ENCODE measurements at places on chromosomes 4 and X.

- DNase-seq = no peak
Measured at GRCh38 chr4:108902769-108903168, 139.9 kb upstream of the ETNPPL start.

- DNase-seq = no peak
Measured at GRCh38 chr4:73676861-73677323, 56.7 kb upstream of the RASSF6 start.

- DNase-seq = peak; percentile 14
Measured at GRCh38 chrX:58025979-58026378, 115.7 kb upstream of the ZXDA start.

DNA sequence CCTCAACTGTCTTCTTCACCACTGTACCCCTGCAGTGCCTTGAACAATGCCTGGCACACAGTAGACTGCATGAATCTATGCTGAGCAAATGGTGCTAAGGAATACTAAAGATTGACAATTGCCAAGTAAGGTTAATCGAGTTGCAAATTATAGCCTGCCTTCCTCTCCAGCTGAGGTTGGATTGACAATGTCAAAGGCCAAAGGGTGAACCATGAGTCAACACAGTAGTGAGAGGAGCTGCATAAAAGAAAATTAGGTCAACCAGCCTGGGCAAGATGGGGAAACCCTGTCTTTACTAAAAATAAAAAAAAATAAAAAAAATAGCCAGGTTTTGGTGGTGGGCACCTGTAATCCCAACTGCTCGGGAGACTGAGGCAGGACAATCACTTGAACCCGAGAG, 97.1 kb upstream of the BMPR1B start:
- no peak for DNase-seq

DNA sequence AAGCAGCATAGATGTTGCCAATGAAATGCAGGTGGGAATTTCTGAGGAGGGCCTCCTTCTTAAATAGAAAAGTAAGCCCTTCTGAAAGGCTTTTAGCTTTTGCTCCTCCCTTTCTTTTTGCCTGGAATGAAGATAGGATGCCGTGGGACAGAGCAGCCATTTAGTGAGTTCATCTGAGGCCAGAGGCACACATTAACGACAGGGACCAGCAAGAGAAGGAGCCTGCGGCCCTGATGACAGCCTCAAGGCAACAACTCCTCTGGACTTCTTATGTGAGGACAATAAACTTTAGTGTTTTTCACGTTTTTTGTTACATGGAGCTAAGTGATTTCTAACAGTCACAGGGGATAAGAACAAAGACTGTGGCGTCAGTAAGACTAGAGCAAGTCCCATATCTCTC, 1.1 kb upstream of the BDH2 start:
- no peak for DNase-seq

- DNase-seq = no peak
Measured at GRCh38 chr4:119683518-119683917, 54.9 kb upstream of the PDE5A start.

- no peak for DNase-seq
Measured at GRCh38 chr4:158313566-158313965, 103.3 kb downstream of the TMEM144 start.

DNA sequence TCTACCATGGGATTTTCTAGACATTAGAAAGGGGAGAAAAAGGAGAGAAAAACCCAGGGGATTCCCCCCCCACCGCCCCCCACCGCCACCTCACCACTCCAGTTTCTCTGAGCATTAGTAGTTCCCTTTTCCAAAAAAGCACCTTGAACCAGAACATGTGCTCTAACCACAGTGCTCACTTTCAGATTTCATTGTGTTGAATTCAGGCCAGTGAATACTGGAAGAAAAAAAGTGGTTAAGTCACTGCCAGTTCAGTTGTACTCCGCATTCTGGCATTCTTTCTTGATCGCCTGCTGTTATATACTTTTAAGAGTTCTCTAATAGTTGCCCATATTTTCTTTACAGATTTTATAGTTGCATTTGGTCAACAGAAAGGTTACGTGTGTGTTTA, 40.9 kb downstream of the JADE3 start:
- no peak for DNase-seq

DNA sequence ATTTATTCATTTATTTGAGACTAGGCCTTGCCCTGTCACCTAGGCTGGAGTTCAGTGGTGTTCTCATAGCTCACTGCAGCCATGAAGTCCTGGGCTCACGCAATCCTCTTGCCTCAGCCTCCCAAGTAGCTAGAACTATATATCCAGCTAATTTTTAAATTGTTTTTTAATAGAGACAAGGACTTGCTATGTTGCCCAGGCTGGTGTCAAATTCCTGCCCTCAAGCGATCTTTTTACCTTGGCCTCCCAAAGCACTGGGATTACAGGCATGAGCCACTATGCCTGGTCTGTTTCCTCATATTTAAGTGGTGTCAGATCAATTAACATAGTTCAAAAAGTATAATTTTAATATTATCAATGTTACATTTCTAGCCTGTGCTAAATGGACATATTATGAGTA, 68.5 kb downstream of the AFF1 start:
- no peak for DNase-seq

- peak; percentile 17 for DNase-seq
Measured at GRCh38 chrX:154051201-154051810, 31.6 kb upstream of the IRAK1 start.

DNA sequence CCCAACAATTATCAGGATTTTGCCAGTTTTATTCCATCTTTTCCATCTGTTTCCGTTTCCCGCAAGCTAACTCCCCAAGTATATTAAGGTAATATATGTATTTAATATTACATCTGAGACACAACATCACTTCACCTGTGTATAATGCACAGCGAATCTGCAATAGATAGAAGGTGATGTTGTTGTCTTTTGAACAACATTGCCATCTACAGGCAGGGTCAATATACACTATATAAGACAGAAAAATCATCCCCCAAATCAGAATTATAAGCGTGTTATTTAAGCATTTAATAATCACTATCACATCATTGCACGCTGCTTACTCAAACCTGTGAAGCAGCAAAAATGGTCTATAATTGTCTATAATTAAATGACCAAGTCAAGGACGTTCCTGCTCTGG, 1115.5 kb downstream of the NLGN4X start:
- DNase-seq = peak; percentile 15
